Muscle of arm (tissue), 14 donors: ENCODE measurements at places on chromosomes 7 and 10. TPM values are rescaled to one million over a fixed set of nuclear protein-coding genes. Genes with fewer than 3 reads are reported as not detected.

- no peak for DNase-seq
Measured at GRCh38 chr7:142248166-142249160, 9.4 kb downstream of the PRSS58 start.

DNA sequence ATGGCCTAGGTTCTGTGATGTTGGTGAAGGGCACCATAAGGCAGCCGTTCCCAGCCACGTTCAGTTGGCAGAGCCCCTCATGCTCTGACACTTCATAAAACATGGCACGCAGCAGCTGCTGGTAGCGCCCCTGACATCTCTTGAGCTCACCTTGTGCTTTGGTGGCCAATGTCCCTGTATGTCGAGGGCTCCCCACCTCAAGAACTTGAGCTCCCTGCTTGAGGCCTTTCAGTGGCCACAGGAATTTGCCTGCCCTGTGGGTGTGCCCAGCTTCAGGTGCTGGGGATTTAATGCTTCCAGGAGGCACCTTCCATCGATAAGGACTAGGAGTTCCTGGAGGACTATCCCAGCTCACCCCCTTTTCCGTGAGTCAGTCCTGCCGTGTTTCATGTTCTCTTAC is 9.5 kb upstream of the ZNF32 start:
- DNase-seq, result no peak

DNA sequence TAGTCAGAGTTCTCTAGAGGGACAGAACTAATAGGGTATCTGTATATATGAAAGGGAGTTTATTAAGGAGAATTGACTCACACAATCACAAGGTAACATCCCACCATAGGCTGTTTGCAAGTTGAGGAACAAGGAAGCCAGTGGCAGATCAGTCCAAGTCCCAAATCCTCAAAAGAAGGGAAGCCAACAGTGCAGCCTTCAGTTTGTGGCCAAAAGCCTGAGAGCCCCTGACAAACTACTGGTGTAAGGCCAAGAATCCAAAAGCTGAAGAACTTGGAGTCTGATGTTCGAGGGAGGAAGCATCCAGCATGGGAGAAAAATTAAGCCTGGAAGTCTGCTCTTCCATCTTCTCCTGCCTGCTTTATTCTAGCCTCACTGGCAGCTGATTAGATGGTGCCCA is 1107.2 kb upstream of the CELF2 start:
- DNase-seq, result peak; percentile 15

DNA sequence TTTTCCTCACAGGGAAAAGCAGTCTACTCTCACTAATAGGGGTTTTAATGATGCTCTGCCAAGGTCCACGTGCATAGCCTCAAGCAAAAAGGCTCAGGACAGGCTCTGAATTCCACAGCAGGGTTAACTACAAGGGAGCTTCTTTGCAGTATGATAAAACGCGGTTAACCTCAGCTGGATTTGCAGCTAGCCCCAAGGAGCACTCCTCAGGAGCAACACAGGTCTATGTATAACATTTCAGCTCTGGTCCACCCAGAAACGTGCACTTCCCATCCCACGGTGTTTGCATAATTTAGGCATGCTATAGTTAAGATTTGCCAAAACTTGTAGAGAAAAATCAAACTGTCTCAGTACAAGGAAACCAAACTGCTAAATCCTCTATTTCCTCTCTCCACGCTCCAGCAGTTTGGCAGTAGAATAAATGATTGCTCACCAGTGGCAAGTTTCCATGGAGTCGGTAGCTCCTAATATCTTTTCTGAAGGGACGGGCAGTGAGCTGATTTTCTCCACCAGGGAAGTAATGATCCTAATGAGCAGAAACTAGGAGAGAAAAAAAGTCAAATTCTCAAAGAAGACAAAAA is 13.1 kb upstream of the ASB4 start:
- DNase-seq, result peak; percentile 81

DNA sequence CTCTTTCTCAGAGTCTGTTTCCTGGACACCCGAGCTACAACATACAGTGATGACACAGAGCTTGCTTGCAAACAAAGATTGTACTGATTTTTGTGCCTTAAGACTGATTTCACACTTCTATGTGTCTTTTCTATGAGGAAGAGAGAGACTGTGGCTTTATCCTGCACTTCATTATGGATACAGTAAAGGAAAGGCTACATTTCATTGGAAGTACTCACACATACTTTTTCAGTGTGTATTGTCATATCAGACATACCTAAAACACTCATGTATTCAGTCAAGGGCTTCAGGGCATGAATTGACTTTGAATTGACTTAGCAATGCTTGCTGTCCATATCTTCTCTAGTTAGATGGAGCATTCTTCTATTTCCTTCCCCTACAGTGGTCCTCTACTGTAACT is 135.5 kb upstream of the IMMP2L start:
- no peak for DNase-seq

- peak; percentile 16 for DNase-seq
Measured at GRCh38 chr7:83267141-83267631, 104.5 kb upstream of the PCLO start.

DNA sequence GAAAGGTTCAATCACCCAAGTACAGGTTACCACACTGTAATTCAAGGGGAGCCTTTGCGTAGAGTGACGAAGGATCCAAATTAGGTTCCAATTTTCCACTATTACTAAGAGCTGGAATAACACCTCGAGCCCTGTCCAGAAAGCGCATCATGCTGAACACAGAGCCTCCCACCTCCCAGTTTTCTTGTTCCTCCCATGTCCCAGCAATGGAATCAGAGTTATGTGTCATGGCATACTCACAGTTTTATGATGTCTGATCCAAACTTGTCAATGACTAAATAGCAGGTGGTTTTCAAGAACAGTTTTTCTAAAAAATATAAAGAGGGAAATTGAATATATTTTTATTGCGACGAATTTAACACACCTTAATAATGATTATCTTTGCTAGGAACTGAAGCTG is 50.6 kb downstream of the AOAH start:
- DNase-seq, result no peak

DNA sequence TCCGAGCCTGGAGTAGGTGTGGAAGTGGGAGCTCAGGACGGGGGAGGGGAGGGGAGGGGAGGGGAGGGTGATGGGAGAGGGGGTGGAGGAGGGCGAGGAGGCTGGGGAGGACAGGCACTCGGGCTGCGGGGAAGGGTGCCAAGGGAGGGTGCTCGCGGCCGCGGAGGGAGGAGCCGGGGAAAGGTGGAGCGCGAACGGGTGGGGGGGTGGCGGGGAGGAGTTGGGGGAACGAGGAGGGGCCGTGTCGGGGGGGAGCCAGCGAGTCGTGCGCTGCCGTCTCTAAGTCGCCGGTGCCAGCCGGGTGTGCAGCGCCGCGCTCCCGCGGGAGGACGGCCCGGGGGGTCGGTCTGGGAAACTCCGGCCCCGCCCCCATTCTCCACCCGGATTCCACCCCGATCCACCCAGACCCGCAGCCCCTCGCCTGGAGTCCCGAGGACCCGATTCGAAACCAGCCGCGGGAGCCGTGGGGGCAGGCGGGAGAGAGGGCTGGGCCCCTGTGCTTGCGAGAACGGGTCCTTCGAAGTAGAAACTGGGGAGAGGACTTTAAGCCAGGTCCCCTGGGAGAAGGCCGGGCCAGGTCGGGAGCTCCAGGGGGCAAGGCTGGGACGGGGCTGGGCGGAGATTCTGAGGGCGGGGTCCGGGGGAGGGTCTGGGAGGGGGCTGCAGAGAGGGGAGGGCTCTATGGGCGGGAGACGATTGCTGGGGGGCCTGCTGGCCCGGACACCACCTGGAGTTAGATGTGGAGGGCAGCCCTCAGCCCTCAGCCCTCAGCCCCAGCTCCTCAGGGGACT is at the start of gene ZNF467:
Gene ZNF467, minus strand, starts transcription at position 143 of the 791 bp plus-strand sequence. CDS start 2,556 bp downstream, outside the sequence.
- peak; percentile 48 for DNase-seq

DNA sequence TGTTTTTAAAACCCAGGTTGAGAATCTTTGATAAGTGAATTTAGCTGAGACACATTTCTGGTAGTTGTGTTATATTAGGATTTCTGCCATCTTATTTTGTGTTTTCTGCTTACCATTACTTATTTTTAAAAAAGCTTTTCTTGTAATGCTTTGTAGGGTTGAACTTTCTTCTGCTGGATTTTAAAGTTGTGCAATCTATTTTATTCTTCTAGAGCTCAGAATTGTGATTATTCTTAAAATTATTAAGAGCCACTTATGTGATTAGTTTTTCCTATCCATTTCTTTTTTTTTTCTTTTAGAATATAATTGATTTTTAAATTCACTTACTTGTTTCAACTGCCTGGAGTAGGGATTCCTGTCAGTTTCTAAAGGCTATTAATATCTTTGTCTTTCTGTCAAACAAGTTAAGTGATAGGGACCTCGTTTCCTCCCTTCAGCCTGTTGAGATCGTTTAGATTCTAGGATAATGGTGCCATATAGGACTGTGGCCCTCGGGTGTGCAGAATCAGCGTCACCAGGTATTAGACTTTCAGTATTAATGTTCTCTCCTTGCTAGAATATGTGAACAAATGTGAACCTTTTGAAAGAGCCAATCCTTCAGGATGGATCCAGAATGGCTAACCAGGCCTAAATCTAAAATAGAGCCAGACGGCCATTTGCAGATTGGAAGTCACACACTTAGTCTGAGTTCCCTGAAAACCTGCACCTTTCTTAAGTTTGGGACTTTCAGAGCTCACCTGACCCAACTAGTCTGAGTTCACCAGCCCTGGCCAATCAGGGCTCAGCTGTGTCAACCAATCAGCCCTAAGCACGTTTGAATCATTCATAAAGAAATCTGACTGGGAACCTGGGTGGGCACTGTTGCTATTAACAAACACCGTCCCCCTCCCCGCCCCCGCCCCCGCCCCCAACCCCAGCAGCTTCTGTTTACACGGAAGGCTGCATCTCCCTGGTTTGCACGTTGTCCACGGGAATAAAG is 26.2 kb downstream of the CUX1 start:
- DNase-seq, result no peak

GRCh38 chr10:18216482-18216881 is 76.3 kb downstream of the CACNB2 start:
- DNase-seq, result no peak

DNA sequence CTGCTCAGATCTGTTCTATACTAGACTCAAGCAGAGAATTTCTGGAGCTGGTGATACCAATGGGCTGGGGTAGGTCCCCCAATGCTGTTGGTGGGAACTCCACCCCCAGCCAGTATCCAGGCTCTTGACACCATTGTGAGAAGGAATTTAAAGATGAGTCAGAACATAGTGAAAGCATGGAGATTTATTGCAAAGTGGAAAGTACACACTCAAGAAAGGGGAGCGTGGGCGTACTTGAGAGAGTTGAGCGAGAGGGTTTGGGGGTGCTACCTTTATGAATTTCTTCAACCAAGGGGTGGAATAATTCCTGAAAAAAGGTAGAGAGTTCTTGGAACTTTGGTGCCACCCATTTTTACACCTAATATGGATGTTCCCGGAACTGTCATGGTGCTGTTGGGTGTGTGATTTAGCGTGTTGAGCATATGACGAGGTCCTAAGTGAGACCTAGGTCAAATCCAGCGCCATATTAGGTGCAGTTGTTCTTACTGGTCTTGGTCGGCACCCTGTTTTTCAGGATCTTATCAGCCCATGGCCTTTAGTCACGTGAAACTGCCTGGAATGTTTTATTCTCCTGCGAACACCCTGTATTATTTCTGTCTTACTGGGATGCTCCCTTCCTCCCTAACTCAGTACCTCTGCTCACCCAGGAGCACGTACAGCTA is 122.0 kb upstream of the AHR start:
- DNase-seq, result no peak

DNA sequence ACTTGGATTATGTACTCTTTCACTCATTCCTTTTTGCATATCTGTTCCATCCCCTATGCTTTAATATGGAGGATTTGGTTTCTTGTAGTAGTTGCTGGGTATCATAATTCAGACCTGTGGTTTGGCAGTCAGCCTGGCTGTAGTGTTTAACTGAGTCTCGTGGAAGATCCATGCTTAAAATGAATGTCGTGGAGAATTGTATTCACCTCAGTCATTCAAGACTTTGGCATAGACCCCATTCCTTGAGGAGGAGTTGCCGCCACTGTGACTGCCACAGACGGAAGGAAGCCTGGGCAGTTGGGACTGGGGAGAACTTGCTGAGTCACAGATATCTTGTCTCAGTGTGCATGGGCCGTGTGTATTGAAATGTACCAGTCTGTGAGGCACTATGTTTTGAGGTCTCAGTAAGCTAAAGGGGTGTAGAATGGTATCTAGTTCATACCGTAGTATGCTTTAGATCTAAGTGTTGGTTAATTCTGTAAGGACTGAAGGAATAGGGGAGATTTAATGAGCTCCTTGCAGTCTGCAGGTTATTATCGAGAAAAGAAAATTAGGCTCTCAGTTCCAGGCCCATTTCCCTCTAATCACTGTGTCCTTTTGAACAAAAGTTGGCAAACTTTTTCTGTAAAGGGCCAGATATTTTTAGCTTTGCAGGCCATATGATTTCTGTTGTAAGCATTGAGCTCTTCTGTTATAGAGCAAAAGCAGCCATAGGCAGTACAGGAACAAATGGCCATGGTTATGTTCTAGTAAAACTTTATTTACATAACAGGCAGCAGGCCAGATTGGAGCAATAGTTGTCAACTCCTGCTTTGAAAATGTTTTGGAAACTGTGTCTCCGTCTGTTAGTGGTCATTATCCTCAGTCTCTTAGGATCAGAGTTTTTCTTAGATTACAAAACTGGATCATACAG is 76.8 kb downstream of the TPST1 start:
- DNase-seq, result no peak

- DNase-seq, result no peak
Measured at GRCh38 chr10:117500456-117500855, 42.1 kb upstream of the EMX2 start.

- peak; percentile 58 for DNase-seq
Measured at GRCh38 chr10:51896849-51897248, 197.5 kb upstream of the CSTF2T start.

GRCh38 chr7:118057404-118057803 is 126.6 kb upstream of the LSM8 start:
- no peak for DNase-seq

- no peak for DNase-seq
Measured at GRCh38 chr7:21986096-21986495, 40.4 kb upstream of the CDCA7L start.

DNA sequence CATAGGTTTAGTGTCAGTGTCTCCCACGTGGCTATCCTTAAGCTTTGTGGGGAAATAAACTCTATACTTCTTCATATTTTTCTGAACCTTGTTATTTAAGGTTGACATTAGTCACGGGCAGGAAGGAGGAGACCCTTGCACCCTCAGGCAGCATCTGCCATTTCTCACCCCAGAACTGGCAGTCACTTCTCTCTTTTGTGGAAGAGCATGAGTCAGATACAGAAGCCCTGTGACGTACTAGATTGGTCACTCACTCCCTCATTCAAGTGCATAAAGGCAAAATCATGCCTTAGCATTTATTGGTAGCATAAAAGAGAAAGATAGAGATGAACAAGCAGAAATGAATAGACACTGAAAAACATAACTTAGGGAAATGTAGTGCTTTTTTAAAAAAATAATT is 206.0 kb upstream of the MDFIC start:
- DNase-seq, result no peak

The EIF3B gene
- 105 TPM for polyA plus RNA-seq

The TEX47 gene
- polyA plus RNA-seq, result not detected

The CALN1 gene
- polyA plus RNA-seq, result 2.0 TPM

The OR2A7 gene
- not detected for polyA plus RNA-seq

The HABP2 gene
- polyA plus RNA-seq, result not detected

The SMARCD3 gene
- 170 TPM for polyA plus RNA-seq

The SUGCT gene
- polyA plus RNA-seq, result 2.8 TPM

The LSM8 gene
- polyA plus RNA-seq, result 26.5 TPM
